Hindlimb muscle (tissue), 1 donor: ENCODE measurements at places on chromosomes 5 and 9.

DNA sequence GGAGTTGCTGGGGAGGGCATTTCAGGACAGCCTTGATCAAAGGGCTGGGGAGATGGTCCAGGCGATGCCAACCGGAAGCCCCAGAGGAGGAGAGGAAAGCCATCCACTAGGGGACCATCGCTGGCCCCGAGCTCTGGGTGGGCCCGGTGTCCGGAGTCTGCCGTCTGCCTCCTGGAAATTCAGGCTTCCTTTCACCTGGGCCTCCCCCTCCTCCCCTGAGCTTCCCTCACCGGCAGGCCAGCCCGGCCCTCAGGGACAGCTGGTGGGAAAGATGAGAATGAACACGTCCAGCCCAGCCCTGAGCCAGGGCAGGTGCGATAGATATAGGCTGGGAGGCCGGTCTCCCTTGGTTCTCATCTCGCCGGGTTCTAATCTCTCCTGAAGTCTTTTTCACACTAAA is 17.2 kb downstream of the IRX4 start:
- no peak for DNase-seq

DNA sequence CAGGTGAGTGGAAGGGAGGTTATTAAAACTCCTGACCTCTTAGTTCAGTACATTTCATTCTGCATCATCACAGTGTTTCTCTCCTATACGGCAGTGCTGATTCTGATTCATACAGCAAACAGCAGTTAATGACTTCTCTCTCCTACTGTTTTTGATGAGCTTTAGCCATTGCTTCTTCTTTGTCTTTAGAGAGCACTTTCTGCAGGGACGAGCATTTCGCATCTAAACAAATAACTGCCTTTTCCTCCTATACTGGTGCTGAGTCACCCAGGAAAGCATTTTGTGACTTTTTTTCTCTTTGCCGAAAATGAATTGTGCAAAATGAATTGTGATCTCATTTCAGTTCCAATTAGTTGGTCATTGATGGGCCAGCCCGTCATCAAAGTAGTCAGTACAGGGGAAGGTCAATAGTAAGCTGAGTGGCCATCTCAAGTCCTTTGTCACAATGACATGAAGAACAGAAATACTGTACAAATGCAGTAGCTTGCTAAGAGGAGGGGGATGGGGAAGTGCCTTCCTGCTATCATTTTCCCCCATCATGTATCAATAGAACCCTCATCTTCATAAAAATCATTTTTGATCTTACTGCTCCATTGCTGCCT is 98.5 kb downstream of the INSYN2B start:
- DNase-seq, result no peak

GRCh38 chr5:78500871-78501270 is 140.5 kb downstream of the SCAMP1 start:
- no peak for DNase-seq

DNA sequence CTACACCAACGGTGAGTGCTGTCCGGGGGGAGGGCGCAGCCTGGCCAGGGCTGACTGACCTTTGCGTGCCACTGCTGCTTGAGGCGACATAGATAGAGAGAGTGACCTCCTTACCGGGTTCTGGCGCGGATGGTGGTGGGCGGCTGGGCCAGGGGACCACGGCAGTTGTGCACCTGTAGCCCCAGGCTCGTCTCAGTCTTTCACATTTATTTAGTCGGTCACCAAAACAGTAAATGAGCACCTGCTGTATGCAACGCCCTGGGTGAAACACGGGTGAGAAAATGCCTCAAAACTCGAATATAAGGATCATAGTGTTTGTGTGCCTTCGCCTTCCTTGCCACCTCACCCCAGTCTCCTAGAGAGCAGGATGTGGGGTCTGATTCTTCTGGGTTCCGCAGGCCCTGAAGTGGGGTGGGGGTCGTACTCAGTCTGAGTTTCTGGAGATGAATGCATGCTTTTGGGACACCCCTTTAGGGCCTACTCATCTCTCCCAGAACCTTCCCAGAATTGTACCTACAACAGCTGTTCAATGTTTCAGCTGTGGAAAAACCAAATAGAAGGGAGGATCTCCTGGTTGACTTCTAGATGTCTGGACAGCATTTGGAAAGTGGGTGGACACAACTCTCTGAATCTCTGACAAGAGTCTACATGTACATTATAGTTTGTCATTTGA is 714 bp downstream of the SEC24A start:
- peak; percentile 20 for DNase-seq

GRCh38 chr9:111944241-111944866 is 47.7 kb downstream of the UGCG start:
- DNase-seq, result no peak

- no peak for DNase-seq
These were observed 58.3 kb upstream of the ADAMTS2 start for GRCh38 chr5:179403426-179404147.

GRCh38 chr9:91834740-91835139 is 115.3 kb downstream of the ROR2 start:
- DNase-seq, result no peak

DNA sequence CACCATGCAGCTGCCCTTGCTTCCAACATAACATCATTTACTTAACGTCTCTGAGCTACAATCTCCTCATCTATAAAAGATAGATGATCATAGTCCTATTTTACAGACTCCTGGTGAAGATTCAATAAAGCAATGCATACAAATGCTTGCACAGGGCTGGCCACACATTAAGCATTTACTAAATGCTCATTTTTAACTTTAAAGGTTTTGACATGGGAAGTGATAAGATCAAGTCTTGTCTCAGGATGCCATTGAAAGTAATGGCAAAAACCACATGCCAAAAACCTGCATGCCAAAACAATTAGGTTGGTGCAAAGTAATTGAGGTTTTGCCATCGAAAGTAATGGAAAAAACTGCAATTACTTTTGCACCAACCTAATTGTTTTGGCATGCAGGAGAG is 181.2 kb upstream of the ADRA1B start:
- no peak for DNase-seq

GRCh38 chr5:112555691-112556090 is 136.6 kb upstream of the EPB41L4A start:
- DNase-seq, result no peak

DNA sequence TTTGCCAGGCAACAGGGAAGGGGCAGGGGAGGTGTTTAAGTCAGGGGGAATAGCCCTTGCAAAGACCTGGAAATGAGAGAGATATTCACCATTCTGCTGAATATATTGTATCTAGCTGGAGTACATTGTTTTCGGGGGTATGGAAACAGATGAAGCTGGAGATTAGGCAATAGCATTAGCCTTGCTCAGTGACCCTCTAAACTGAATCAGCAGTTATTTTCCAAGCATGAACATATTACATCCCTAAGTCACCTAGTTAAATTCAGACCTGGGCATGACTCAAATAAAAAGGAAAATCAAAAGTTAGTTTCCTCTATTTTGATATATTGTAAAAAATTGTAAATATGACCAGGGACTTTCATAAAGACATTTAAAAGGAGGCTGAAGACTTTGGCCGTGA is 544.6 kb upstream of the TRPC7 start:
- DNase-seq, result no peak

DNA sequence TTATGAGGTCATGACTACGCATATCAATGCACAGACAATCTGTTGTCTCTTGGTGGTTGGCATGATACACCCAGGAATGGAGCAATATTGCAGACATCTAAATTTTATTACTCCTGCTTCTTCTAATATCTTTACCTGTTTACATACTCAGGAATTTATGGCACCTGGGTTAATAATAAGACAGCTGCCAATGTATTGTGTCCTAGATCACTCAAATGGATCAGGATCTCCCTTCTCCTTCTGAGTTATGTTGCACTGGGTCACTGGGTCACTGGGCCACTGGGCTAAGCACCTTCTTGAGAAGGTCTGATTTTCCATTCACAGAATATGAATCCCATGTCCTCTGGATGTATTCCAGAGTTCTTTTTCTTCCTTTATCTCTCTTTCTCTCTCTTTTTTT is 41.8 kb downstream of the CCL28 start:
- no peak for DNase-seq

DNA sequence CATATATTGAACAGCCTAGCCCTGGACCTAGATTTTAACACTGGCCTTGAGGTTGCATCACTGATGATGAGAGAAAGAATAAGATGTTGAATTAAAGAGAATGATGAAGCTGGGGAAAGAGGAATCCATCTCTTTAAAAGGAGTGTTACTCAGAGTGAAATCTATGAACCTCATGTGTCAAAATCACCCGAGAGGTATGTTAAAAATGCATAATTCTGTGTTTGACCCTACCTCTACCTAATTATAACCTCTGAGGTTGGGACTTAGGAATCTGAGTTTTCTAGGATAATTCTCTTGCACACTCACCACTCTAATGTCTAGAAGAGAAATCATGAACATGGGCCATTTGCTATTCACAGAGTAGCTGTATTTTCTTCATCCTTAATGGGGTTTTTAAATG is 479.4 kb downstream of the ENC1 start:
- no peak for DNase-seq

- DNase-seq, result peak; percentile 42
These were observed 827.2 kb downstream of the MTRR start for GRCh38 chr5:8695902-8696845.

GRCh38 chr5:57552033-57552432 is 69.4 kb upstream of the ACTBL2 start:
- DNase-seq, result no peak

DNA sequence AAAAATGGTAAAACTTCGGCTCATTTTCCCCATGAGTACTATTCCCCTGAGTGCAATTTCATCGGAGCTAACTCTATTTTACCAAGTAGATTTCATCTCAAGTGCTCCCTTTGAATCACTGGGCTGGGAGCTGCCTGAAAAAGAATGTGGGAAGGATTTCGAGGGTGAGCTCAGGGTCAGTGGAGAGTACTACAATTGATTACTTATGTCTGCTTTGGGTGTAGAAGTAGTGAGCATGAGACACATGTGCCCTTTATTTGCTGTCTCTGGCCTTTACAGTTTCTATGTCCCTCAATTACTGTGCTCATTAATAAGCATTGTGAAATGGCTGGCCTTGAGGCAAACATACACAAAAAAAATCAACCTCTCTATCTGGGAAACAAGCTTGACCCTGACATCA is 172.7 kb upstream of the RFX3 start:
- no peak for DNase-seq

GRCh38 chr9:5832071-5832537 is 813 bp downstream of the ERMP1 start:
- peak; percentile 15 for DNase-seq

- DNase-seq, result no peak
These were observed 364 bp upstream of the SFXN1 start for GRCh38 chr5:175478008-175478383.

GRCh38 chr9:89154651-89155336 is 23.8 kb downstream of the SHC3 start:
- no peak for DNase-seq

DNA sequence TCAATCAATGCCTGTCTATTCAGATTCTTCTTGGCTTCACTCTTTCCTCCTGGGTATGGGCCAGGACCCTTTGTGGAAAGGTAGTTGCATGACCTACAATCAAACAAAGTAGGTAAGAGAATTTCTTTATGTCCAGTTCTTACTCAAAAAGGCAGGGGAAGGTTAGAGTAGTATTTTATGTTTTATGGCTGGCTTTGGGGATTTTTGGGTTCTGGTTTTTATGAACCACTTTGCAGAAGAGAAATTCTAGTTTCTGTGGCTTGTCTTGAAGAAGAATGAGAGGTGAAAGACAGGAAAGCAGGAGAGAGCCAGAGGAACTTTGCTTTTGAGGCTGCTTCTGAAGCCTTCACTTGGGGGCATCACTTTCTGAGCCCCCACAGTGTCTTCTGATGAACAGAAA is 14.7 kb upstream of the CRHBP start:
- DNase-seq, result no peak

- no peak for DNase-seq
These were observed 19.8 kb downstream of the GPRIN1 start for GRCh38 chr5:176590035-176590717.

DNA sequence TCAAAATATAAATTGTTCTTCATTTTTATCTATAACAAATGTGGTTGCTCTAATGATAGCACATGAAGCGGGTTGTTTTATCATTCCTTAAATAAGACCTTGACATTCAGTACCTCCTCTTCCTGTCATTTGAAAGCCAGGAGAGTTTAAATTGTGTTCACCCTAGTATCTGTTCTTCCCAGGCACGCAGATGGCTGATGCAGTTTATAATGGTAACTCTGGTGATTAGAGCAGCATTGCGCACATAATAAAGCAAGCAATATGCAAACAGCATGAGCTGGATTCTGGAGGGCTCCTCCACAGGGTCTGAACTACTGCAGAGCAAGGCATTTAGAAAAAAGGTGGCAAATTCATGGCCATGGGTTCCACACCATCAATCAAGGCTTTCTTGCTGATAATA is 307.8 kb downstream of the ENC1 start:
- no peak for DNase-seq

DNA sequence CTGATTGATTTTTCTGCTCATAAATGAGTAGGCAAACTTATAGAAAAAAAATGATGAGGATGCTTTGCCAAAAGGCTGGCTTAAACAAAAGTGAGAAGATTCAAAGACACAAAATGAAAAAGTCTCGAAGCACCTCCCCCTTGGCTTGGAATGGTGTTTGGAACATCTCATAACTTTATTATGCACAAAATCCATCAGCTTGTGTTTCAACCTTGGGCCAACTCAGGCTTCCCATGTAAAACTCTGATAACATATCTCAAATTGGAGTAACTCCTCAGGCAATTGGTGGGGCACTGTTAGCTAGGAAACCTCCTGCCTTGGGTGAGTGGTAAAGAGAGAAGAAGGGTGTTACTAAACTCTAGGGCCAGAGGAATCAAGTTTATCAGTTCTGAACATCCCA is 176.3 kb downstream of the KIAA0825 start:
- DNase-seq, result no peak

GRCh38 chr9:15873573-15874177 is 320.8 kb downstream of the CCDC171 start:
- peak; percentile 66 for DNase-seq

- peak; percentile 46 for DNase-seq
These were observed 45.3 kb upstream of the CDH9 start for GRCh38 chr5:27083449-27084415.

DNA sequence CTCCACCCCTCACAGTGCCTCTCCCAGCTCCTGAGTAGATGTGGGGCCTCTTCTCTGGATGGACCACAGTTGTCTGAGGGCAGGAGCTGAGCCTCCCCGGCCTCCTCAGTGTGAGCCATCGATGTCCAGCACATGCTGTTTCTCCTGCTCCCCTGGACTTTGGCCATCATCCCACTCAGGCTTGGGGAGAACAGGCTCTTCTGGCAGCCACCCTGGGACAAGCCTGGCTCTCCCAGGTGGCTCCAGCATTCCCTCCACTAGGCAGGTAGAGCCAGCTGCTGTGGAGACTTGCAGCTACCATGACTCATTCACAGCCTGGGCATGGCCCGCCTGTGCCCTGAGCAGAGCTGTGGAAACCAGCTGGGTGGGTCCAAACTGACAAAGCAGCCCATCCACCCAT is 77.0 kb downstream of the CSNK1A1 start:
- no peak for DNase-seq

DNA sequence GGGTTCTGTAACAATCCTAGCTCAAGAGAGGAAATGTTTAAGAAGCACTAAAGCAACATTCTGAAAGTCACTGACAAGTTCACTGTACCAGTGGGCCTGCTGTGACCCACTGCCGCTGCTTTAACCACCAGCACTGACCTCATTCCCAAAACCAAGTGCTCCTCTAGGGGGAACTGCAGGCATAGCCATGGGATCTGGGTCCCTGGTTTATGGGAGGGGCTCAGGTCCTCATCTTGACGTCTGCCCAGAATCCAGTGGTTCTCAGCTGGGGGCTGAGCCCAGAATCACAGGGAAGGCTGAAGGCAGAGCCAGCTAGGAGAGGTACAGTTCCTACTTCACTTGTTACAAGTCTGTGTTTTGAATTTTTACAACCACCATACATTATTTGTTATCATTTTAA is 36.1 kb upstream of the SLC2A8 start:
- DNase-seq, result no peak
